A673 (cell line): ENCODE measurements at places on chromosomes 11 and 22.

DNA sequence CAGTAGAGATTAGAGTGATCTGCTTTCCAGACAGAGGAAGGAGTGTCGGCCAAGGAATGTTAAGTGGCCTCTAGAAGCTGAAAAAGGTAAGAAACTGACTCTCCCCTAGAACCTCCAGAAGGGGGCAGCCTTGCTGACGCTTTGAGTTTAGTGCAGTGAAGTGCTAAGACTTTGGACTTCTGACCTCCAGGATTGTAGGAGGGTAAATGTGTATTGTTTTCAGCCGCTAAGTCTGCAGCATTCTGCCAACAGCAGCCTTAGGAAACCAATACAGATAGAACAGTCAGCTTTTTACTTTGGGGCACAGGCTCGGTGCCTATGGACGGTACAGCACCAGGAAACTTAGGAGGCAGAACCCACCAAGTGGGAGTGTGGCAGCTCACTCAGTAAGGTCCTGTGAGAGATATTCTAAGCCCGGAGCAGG lies 3.6 kb upstream of the TBC1D22A start:
- peak; percentile 74 for DNase-seq

GRCh38 chr11:119145551-119145950 lies 3.3 kb upstream of the ABCG4 start:
- DNase-seq, result peak; percentile 36

GRCh38 chr11:17742019-17742418 lies 7.4 kb downstream of the KCNC1 start:
- no peak for DNase-seq

DNA sequence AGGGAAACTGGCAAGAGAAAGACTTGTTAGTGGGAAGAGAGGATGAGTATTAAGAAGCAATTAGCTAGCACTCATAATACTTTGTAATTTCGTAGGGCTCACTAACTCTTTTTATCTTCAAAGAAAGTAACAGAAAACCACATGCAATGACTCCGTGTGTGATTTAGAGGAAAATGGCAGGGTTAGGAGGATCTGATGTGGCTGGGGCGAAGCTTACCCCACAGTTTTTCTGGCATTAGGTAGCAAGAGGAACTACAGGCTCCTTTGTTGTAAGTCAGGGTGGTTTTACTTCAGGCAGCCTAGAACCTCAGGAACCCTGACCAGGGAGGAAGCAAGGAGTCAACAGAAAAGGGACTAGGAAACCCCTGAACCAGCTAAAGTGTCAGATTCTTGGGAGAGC lies 89.7 kb downstream of the SPON1 start:
- DNase-seq, result no peak

GRCh38 chr11:114924042-114924441 lies 245.7 kb downstream of the NXPE2 start:
- no peak for DNase-seq

- no peak for DNase-seq
Observed at GRCh38 chr22:28299309-28299708, 380.3 kb upstream of the PITPNB start.
